EL (cell line): ENCODE measurements at places on chromosomes 4 and X.

DNA sequence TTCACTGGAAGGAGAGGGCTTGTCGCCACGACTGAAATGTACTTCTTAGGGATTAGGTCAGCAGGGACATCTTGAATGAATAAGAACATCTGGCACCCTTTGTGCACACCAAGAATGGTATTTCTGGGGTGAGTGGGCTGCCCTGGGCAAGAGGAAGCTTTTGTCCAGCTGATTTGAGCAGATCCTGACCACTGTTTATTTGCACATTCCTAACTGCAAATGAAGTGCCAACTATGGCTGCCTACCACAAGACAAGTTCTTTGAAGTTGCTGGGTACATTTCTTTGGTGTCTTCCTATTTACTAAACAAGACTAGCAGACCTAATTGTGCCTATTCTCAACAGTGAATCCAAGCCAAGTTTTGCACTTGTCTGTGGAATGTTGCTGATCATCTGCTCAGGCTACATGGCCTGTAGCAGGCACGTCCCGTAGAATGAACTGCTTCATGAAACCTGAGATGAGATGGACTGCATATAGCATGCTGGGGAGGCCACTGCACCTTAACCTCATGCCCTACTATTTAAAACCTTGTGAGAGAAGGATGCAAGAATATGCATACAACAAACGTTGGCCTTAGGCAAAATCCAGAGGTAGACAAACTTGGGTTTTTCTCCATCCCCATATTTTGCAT is 45.0 kb downstream of the PIR start:
- DNase-seq = peak; percentile 47

GRCh38 chr4:166078955-166079354 is 205.9 kb downstream of the TLL1 start:
- DNase-seq = peak; percentile 32

- no peak for DNase-seq
These were observed 159.4 kb downstream of the TRAM1L1 start for GRCh38 chr4:116925900-116926457.

GRCh38 chrX:56974408-56974807 is 20.9 kb downstream of the SPIN3 start:
- no peak for DNase-seq

DNA sequence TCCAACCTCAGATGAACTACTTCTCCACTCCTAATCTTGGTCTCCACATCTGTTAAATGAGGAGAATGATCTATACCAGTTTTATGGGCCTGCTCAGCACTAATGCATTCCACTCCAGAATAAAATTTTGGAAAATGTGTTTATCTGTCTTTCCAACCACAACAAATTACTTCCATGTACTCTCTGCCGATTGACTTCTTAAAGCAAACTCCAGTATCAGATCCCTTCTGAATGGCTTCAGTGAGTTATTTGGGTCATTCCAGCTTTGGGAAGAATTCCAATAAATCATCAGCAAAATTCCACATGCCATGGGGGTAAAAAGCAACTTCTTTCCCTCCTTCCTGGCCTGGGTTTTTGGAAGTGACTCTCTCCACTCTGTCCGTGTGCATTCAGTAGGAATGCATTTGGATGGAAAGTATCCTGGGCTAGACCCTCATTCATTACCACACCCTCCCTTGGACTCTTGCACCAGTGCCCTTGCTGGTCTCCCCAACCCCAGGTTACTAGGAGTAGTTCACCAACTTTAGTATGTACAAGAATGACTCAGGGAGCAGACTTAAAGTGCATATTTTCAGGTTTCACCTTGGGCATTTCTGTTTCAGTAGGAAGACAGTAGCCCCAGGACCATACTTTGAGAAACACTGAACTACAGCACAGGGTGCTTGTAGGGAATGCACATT is 15.4 kb upstream of the ADH6 start:
- no peak for DNase-seq

DNA sequence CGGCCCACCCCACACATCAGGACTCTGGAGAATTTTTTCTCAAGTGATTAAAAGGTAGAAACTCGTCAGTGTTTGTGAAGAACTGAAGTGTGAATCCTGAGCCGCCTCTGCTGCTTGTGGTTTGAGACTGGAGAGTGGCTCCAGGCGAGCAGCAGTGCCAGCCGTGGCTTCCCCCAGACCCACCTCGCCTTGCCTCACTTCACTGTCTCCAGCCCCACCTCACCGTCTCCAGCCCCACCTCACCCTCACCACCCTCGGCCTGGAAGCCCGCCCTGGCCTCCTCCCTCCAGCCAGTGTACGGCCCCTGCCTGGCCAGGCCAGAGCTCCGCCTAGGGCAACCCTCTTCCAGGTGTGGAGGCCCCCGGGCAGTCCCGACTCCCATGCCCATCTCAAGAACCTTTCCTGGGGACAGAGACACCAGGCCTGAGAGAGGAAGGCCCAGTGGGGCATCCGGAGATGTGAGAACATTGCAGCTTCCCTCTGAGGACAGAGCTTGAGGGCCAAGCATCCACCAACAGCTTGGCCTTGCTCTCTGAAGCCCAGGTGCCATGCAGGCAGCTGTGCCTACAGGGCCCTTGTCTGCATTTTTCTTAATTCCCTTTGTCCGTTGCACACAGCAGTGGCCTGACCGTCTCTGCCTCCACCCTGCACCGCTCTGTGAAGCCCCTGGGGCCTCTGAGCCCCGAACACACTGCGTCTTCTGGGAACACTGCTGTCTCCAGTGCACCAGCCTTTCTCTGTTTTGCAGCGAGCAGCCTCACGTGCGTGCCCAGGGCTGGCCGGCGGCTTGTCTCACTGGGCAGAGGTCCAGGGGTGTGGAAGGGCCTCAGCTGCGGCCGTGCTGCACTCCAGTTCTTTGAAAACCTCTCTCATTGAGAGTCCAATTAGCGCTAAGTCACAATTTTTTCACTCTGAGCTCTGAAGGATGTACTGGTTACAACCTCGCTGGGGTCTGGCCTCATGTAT is 13.8 kb downstream of the SH3BP2 start:
- DNase-seq = no peak

GRCh38 chr4:148225639-148226038 is 216.6 kb downstream of the NR3C2 start:
- no peak for DNase-seq

DNA sequence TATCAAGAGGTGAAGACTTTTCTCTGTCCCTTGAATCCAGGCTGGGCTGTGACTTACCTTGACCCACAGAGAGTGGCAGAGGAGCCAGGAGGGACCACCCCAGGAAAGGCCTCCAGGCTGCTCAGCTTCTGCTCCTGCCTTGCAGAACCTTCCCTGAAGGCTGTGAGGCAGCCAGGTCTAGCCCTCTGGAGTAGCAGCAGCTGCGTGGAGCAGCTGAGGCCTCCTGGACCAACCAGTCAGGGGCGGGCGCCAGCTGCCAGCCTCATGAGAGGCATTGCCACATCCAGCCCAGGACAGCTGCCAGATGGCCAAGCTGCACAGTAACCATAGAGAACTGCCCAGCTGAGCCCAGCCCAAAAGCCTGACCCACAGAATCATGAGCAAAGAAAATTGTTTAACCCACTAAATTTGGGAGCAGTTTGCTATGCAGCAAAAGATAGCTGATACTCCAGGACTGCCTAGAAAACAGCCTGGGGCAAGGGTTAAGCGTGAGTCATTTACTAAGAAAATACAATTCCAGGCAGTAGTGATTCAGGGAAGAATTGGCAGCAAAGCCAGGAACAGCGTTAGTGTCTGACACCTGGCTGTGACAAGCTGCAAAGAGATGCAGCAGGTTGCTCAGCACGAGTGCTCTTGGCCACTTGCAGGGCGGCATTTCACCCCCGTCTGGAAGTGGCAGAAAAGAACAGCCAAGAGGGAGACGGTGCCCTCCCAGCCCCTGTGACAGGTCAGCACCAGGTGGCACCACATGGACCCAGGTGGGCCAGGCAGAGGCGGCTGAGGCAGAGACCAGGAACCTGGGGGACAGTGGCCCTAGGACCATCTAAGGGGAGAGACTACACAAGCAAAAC is 14.7 kb upstream of the PDE6B start:
- peak; percentile 76 for DNase-seq

- DNase-seq = peak; percentile 90
These were observed 215.3 kb upstream of the CTSO start for GRCh38 chr4:156169011-156169410.

- DNase-seq = no peak
These were observed 261.0 kb upstream of the NDST3 start for GRCh38 chr4:117773064-117773936.

- no peak for DNase-seq
These were observed 2159.4 kb upstream of the AGA start for GRCh38 chr4:179601671-179602070.

GRCh38 chr4:872241-872981 is 46.5 kb upstream of the CPLX1 start:
- no peak for DNase-seq
